ENCODE measurements at places on chromosomes 1 and 21. TPM values are rescaled to one million over a fixed set of nuclear protein-coding genes. Genes with fewer than 3 reads are reported as not detected.

- DNase-seq = no peak
- H3K4me1 ChIP-seq = peaks cover 15% of the 10 kb centered on the region
- no peaks in the 10 kb centered on the region for H3K27me3 ChIP-seq
- no peak overlapping the region for H3K4me3 ChIP-seq
These were observed 132.0 kb downstream of the GIPC2 start for GRCh38 chr1:78177708-78178270.

The KCNJ9 gene
- not detected for total RNA-seq

DNA sequence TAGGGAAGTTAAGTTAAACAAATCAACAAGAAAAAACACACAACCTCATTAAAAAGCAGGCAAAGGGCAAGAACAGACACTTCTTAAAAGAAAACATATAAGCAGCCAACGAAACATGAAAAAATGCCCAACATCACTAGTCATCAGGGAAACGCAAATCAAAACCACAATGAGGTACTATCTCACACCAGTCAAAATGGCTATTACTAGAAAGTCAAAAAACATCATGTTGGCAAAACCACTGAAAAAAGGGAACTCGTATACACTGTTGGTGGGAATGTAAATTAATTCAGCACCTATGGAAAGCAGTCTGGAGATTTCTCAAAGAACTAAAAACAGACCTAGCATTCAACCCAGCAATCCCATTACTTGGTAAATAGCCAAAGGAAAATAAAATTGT, 51.1 kb downstream of the HSF2BP start:
- no peak overlapping the region for H3K4me3 ChIP-seq
- peak overlapping the region; percentile 81 for H3K27ac ChIP-seq
- H3K27me3 ChIP-seq = no peaks in the 10 kb centered on the region
- peaks cover 44% of the 10 kb centered on the region for H3K4me1 ChIP-seq

The NBL1 gene
- 141 TPM for total RNA-seq

DNA sequence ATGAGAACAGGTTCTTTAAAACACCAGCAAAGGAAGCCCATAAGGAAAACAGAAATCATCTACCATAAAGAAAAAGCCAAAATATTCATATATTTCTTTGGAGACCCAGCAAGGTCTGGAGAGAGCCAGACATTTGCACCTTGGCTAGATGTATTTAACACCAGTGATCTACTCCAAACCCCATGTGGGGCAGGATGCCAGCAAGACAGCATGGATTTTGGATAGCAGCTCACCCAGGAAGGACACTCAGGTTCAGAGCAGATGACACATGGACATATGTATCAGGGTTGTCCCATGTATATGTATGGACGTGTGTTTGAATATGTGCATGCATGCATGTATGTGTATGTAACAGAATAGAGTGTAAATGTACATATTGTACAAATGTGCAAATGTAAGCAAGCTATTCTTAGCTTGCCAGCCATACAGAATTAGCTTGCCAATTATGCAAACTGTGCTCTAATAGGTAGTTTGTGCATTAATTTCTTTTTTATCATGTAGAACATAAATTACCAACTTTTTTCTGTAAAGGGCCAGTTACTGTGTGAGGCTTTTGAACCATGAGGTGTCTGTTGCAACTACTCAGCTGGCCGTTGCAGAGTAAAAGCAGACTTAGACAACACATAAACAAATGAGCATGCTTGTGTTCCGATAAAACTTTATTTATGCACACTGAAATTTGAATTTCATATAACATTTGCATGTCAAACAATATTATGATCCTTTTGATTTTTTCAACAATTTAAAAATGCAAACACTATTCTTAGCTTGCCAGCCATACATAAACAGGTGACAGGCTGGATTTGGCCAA, 73.5 kb upstream of the KAZN start:
- H3K4me1 ChIP-seq = peaks cover 26% of the 10 kb centered on the region
- H3K27me3 ChIP-seq = no peaks in the 10 kb centered on the region
- H3K4me3 ChIP-seq = no peak overlapping the region
- H3K36me3 ChIP-seq = no peaks in the 10 kb centered on the region

The RGS13 gene
- total RNA-seq = 0.22 TPM

The NBPF10 gene
- total RNA-seq = 1.4 TPM

The OR2L8 gene
- not detected for total RNA-seq

GRCh38 chr1:204342310-204342709, 17.4 kb downstream of the PLEKHA6 start:
- no peaks in the 10 kb centered on the region for H3K27me3 ChIP-seq
- H3K36me3 ChIP-seq = no peaks in the 10 kb centered on the region
- no peak overlapping the region for H3K27ac ChIP-seq
- H3K4me1 ChIP-seq = no peaks in the 10 kb centered on the region
- H3K4me3 ChIP-seq = no peak overlapping the region

The GJA8 gene
- not detected for total RNA-seq

The RIPPLY3 gene
- total RNA-seq = 11.4 TPM

- no peaks in the 10 kb centered on the region for H3K4me1 ChIP-seq
- DNase-seq = no peak
- peaks cover 31% of the 10 kb centered on the region for H3K36me3 ChIP-seq
- no peak overlapping the region for H3K4me3 ChIP-seq
- no peaks in the 10 kb centered on the region for H3K27me3 ChIP-seq
- H3K27ac ChIP-seq = no peak overlapping the region
These were observed 54.4 kb downstream of the ZZZ3 start for GRCh38 chr1:77627978-77628570.

DNA sequence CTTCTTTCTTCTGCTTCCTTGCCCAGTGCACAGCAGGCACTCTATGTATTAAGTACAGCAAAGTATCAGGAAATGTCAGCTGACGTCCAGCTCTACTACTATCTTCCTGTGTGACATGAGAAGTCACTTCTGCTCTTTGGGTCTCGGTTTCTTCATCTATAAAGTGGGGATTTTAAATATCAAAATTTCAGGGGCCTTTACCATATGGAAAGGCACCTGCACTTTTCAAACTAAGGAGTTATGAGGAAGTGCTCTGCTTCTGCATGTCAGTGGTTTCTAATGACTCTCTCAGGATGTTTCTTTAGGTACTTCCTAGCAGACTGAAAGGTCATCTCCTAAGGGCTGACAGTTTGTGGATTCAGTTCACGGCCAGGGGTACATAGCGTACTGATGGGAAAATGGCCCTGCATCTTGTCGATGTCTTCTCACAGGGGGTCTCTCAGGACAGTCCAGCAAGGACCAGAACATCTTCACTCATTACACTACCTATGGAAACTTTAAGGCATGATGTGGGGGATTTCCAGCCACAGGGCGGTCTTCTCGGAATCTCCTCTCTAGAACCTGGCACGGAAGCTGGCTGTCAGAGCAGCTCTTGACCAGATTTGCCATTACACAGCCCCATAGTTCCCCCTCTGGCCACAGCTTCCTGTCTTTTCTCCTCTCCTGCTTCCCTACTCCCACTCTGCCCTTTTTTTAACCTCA, 42.0 kb upstream of the MTF1 start:
- no peaks in the 10 kb centered on the region for H3K4me1 ChIP-seq
- no peaks in the 10 kb centered on the region for H3K27me3 ChIP-seq
- no peak for DNase-seq
- peaks cover 10% of the 10 kb centered on the region for H3K36me3 ChIP-seq
- no peak overlapping the region for H3K27ac ChIP-seq
- no peak overlapping the region for H3K4me3 ChIP-seq

The GBP6 gene
- 0.17 TPM for total RNA-seq

The MROH7 gene
- total RNA-seq = not detected

GRCh38 chr1:156571261-156571852, 1.0 kb downstream of the IQGAP3 start:
- H3K27ac ChIP-seq = peak overlapping the region; percentile 62
- H3K4me3 ChIP-seq = peak overlapping the region; percentile 99
- no peaks in the 10 kb centered on the region for H3K27me3 ChIP-seq
- peaks cover 19% of the 10 kb centered on the region for H3K4me1 ChIP-seq

DNA sequence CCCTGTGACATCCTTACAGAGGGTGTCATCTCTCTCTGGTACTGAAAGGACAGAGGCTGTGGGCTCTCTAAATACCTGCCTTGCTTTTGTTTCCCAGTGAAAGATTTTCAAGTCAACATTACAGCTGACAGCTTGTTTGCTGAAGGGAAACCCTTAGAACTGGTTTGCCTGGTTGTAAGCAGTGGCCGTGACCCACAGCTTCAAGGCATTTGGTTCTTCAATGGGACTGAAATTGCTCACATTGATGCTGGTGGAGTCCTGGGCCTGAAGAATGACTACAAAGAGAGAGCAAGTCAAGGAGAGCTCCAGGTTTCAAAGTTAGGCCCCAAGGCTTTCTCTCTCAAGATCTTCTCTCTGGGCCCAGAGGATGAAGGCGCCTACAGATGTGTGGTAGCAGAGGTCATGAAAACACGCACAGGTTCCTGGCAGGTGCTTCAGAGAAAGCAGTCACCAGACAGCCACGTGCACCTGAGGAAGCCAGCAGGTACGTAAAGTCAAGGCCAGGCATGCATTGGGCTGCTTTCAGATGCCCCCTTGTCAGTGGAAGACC, 11.8 kb downstream of the CD101 start:
- peaks cover 18% of the 10 kb centered on the region for H3K4me1 ChIP-seq
- no peaks in the 10 kb centered on the region for H3K27me3 ChIP-seq
- peak; percentile 84 for DNase-seq
- no peaks in the 10 kb centered on the region for H3K36me3 ChIP-seq

The OR14K1 gene
- total RNA-seq = not detected

- peak overlapping the region; percentile 83 for H3K4me3 ChIP-seq
- H3K27ac ChIP-seq = peak overlapping the region; percentile 17
- H3K4me1 ChIP-seq = peaks cover 36% of the 10 kb centered on the region
- H3K27me3 ChIP-seq = no peaks in the 10 kb centered on the region
These were observed 642 bp upstream of the ST3GAL3 start for GRCh38 chr1:43706598-43707189.

DNA sequence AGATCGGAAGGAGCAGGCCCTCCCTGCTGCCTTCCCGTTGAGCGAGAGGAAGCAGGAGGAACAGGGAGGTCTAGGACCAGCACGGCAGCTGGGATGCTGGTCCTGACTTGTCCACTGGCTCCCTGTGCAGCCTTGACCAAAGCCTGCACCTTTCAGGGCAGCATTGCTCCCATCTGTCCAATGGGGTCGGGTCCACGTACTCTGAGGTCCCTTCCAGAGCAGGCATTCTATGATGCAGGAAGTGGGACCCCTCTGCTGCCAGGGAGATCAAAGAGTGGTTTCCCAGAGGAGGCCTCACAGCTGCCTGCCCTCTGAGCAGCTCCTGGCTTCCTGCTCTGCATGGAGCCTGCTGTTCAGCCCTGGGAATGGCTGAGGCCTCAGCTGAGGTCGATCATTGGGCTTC, 21.7 kb upstream of the ZNF362 start:
- H3K27me3 ChIP-seq = no peaks in the 10 kb centered on the region
- H3K4me3 ChIP-seq = no peak overlapping the region
- DNase-seq = no peak
- no peak overlapping the region for H3K27ac ChIP-seq
- no peaks in the 10 kb centered on the region for H3K4me1 ChIP-seq

The NRAS gene
- 15.1 TPM for total RNA-seq

The NTRK1 gene
- total RNA-seq = 0.15 TPM

The TLR5 gene
- 1.2 TPM for total RNA-seq

The ACKR1 gene
- total RNA-seq = not detected

GRCh38 chr1:224328644-224329043, 1.3 kb downstream of the NVL start:
- H3K27me3 ChIP-seq = no peaks in the 10 kb centered on the region
- DNase-seq = no peak
- peak overlapping the region; percentile 94 for H3K4me3 ChIP-seq
- H3K27ac ChIP-seq = no peak overlapping the region

GRCh38 chr1:17397910-17398695, 26.1 kb downstream of the PADI6 start:
- no peak overlapping the region for H3K27ac ChIP-seq
- H3K36me3 ChIP-seq = no peaks in the 10 kb centered on the region
- H3K27me3 ChIP-seq = no peaks in the 10 kb centered on the region
- no peak overlapping the region for H3K4me3 ChIP-seq
- DNase-seq = no peak

DNA sequence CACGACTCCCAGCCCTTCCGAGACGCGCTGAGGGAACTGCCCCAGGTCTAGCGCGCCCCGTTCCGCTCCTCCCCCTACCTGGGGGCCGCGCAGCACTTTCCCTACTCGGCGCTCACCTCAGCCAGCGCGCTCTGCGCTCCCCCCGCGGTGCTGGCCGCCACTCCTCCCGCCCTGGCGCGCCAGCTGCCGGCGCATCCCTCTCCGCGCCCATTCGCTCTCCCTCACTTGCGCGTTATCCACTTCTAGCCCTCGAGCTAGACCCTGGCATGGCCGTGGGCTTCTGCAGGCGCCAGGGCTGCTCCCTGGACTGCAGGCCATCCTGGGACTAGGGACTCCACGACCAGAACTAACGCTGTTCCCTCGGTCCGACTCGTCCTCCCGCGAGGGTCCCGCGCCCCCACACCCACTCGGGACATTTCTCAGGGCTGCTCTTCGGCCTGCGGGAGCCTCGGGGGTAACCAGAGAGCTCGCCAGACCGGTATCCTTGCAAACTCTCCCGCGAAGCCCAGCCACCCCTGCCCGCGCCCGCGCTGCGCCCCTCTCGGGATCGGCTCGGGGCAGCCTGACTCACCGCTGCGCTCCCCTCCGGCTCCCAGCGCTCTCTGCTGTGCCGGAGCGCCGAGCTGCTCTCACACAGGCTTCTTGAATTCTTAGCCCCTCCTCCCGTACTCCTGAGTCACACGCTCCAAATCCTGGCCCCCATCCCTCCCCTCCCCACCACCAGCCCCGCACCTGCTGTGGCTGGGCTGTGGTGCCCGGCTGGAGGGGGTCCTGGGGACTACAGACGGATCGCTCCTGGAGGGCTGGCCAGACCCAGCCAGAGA, at the start of gene NGF:
TSS of gene NGF (minus strand) at position 617 of the 824 bp plus-strand sequence. CDS start 51,454 bp downstream, outside the sequence.
- H3K4me1 ChIP-seq = peaks cover 8% of the 10 kb centered on the region
- no peak within 1 kb of the TSS for H3K27ac ChIP-seq
- no peaks in the 10 kb centered on the region for H3K36me3 ChIP-seq
- peak; percentile 67 for DNase-seq

DNA sequence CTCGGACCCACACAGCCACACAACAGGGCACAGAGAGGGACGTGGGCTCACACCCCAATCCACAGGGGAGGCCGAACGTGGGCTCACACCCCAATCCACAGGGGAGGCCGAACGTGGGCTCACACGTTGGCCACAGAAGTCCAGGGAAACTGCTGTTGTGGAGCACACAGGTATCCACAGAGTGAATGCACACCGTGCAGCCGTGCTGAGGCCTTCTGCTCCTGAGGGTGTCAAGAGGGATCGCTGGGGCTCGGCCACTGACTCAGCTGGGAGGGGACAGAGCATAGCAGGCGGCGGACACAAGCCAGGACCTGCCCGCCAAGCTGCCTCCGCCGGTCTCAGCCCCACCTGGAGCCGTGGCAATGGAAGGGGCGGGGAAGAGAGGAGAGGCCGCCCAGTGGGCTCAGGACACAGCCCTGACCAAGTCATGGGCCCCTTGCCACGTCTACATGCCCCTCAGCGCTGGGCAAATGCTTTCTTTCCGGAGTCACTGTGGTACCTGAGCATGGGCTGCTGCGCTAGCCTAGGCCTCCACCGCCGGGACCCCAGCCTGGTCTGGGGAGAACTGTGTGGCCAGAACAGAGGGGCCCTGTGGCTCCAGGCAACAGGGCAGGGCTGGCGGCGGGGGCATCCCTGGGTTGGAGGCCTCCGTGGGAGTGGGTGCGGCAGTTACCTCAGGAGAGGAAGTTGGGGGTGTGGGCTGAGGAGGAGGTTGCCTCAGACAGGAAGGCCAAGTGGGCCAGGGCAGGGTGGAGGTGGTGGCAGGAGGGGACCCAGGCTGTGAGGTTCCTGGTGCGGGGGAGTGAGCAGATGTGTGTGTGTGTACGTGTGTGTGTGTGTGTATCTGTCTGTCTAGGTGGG, 1.2 kb downstream of the SYTL1 start:
- H3K36me3 ChIP-seq = no peaks in the 10 kb centered on the region
- H3K4me3 ChIP-seq = peak overlapping the region; percentile 79
- H3K27ac ChIP-seq = peak overlapping the region; percentile 88

The NID1 gene
- 11.1 TPM for total RNA-seq

Data from PC-3 (cell line).